ENCODE measurements at places on chromosomes 12 and 14.

DNA sequence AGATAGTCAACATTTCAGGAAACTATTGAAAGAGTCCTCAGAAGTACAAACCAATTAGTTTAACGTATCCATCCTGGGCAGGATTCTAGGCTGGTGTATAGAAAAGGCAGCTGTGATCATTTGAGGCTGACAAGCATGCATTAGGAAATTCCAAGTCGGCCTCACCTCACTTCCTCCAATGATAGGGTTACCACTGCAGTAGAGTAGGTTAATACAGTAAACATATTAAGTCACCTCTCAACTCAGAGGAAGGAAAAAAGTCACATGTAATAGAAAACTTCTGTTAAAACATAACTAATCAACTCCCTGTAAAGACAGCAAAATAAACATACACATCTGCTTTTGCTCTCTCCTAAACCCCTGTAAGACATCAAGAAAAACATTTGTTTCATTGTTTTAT is 33.5 kb downstream of the MED13L start:
- no peak for DNase-seq

DNA sequence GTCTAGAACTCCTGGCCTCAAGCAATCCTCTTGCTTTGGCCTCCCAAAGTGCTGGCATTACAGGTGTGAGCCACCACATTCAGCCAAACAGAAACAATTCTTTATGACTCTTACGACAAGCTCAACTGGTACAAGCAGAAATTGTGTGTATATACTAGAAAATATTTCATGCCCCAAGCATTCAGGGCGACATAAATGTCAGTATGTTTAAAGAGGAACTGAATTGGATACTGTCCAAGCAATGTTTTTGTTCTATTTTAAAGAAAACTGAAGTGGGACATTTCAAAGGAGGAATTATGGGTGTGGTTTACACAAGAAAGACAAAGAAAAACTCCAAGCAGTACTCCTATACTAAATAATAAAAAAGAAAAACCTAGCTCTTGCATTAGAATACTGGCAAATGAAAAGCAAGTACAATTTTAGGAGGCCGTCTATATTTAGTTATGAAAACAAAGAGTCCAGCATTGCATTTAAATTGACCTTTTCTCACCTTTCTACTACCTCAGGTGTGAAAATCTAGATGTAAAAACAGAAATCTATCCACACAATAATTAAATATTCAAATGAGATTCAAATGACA is 48.9 kb downstream of the PPP1R12A start:
- DNase-seq, result no peak

DNA sequence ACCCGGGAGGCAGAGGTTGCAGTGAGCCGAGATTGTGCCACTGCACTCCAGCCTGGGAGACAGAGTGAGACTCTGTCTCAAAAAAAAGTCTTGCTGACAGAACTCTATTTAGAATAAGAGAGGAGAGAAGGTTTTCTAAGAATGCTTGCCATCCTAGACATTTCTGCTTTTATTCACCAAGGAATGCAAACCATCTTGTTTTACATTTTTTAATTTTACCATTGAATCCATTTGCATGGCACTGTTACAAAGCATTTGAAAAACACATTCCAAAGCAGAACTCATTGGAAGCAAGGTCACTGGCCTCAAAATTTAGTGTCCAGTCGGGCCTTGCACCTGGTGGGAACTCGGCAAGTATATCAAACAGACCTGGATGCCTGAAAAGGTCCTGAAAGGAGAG is 44.2 kb upstream of the RASSF3 start:
- peak; percentile 27 for DNase-seq

- peak; percentile 82 for DNase-seq
These were observed 17.2 kb downstream of the IFT81 start for GRCh38 chr12:110141389-110141788.

GRCh38 chr12:39595928-39596327 is 23.7 kb downstream of the ABCD2 start:
- no peak for DNase-seq

GRCh38 chr14:94480809-94481208 is 4.8 kb upstream of the SERPINA9 start:
- no peak for DNase-seq

All from BJ (cell line).